ENCODE measurements at places on chromosomes 3 and 15.

DNA sequence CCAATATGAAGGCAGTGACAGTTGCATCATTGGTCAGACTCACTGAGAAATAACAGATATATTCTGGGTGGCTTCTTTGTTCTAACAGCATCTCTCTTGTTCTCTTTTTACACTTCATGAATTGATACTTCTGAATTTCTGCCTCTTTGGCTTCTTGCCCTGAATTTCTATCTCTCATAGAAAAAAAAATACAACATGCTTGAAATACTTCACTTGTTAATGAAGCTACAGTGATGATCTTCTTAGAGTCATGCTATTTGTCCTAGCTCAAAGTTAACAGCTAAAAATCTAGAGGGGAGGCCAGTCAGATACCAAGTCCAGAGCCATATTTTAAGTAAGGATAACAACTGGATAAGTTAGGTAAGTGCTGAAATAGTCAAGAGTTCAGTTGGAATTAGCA lies 597.2 kb upstream of the AGTR1 start:
- no peak for DNase-seq

DNA sequence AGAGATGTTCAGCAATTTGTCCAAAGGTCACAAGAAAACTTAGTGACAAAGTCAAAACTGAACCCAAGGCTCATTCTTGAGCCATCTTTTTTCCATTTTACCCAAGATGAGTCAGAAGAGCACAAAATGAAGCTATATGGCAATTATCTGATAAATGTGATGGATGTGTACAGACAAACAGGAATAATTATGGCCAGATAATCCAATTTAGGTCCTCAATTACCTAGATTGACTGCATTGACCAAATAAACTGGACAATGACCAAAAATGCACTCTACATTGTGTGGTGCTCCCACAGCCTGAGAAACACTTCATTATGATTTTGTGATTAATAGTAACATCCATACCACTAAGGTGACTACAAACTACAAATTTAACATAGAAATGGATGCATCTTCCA lies 1105.8 kb downstream of the IGSF11 start:
- DNase-seq: no peak

DNA sequence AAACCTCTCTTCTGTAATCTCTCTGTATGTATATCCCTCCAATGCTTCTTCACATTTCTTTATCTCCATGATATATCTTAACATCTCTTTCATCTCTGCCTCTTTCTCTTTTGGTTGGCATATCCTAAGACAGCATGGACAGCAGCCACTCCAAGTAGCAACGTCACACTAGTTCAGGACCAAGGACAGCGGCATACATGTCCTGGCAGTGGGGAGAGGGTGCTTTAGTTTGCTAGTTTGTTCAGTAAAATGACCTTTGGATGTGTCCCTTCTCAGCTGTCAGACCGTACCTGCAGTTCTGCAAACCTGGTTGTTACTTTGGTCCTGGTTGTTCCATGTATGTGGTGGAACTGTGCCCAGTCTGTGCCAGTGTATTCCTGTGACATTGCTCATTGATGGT lies 225.6 kb upstream of the ROPN1 start:
- no peak for DNase-seq

- DNase-seq: no peak
Measured at GRCh38 chr15:40273428-40273827, 9.4 kb downstream of the ANKRD63 start.

DNA sequence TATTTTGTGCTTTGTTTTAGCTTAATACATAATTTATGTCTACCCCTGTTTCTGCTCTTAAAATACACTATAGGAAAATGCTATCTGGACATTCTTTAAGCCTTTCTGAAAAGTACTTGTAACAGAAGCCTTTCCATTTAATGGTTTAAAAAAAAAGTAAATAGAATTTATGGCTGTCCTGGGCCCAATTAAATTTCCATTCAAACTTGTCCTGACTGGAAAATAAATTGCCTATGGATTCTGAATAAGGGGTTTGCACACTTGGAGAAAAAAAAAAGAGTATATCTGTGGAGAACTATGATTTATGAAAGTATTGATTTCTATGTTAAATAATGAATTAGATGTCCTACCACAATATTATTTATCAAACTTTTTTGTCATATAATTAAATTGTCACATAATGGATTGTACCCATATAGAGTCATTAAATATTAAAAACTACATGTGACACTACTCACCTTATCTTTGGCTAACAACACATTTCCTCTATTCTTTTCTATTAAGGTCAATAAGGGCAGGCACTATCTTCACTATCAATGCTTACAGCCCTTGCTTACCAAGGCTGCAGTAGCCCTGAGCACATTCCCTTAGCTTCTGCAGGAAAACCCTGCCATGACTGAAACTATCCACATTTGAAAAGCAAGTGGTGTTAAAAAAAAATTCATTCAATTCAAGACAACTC lies 396.1 kb upstream of the ROBO2 start:
- no peak for DNase-seq

DNA sequence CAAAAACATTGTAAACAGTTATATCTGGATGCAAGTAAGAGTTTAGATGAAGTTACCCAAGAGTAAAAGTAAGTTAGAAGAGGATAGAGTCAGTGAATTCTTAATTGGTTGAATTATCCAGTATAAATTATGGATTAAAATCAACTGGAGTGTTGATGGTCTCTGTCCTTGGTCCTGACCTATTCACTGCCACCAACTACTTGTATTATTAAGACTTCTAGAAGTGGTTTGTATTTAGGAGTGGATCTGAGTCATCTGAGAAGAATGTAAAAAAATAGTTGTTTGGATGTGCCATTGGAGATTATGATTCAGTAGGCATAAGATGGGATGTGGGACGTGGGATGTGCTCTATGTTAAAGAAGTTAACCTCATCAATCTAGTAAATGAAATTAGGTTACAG lies 86.4 kb downstream of the SYNPR start:
- no peak for DNase-seq

DNA sequence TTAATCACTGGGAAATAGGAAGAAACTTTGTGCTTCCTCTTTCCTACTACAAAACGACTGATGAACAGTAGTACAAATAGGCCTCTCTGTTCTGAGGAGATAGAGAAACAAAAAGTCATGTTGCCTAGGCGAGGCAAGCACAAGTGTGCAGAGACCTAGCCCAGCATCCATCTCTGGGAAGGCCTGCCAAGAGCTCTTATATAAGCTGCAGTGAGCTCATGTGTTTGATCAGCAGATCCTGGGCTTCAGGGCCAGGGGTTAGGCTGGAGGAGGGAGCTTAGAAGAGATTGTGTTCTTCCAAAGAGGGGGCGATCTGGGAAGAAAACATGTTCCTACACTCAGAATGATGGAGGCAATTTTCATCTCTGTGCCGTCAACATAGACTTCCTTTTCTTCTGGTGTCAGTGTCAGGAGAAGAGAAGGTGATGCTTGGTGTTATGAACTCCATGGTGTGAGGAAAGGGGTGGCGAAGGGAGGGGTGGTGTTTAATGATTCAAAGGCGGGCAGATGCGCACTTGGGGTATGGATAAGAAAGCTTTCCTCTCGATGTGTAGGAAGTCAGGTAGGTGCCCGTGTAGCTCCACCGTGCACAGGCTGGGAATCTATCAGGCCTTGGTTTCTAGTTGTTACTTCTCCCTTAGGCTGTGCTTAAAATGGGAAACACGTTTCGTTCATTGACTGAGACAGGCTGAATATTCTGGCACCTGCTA lies 29.5 kb upstream of the ETV5 start:
- DNase-seq: no peak

- no peak for DNase-seq
Measured at GRCh38 chr15:37098468-37099318, 1.7 kb downstream of the MEIS2 start.

- no peak for DNase-seq
Measured at GRCh38 chr15:75215107-75216004, 13.7 kb downstream of the C15orf39 start.
